ENCODE measurements at places on chromosomes 1 and 21. TPM values are rescaled to one million over a fixed set of nuclear protein-coding genes. Genes with fewer than 3 reads are reported as not detected.
A peak's percentile ranks its signal among the peaks of the same experiment; 100 is the strongest.

The CYP4A11 gene
- total RNA-seq = not detected

The S100A8 gene
- total RNA-seq = not detected

The DPT gene
- not detected for total RNA-seq

The SLC2A1 gene
- total RNA-seq = 163 TPM

The MROH9 gene
- total RNA-seq = not detected

The BNIPL gene
- total RNA-seq = 1.2 TPM

The KRTAP19-6 gene
- total RNA-seq = not detected

The CLCNKB gene
- total RNA-seq = not detected

The CLCA4 gene
- not detected for total RNA-seq

The HMGCS2 gene
- total RNA-seq = not detected

DNA sequence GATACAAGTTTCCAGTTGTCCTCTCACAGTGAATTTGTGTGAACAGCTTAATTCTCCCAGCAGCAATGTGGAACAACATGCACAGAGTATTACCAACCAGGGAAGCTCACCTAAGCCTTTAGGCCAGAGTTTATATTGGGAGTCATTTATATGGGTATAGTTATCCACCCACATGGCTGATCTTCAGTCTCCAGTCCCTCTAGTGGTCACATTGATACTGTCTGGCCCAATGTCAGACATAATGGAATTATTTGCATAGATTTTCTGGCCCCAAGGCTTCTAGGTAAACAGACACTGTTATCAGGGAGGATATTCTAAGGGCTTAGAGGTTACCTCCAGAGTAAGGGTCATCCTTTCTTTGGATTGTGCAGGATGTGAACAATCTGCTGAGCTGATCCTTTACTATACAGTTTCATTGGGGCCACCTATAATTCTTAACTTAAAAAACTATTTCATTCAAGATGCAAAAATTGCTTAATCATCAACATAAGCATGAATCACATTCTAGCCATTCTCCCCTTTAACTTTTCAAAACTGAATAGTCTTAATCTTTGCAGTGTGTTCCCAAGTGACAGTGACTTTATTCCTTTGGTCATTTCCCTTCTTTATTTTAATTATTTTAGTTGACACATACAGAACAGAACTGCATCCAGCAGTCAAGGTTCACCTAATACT lies 210.9 kb downstream of the LTN1 start:
- no peak for DNase-seq

DNA sequence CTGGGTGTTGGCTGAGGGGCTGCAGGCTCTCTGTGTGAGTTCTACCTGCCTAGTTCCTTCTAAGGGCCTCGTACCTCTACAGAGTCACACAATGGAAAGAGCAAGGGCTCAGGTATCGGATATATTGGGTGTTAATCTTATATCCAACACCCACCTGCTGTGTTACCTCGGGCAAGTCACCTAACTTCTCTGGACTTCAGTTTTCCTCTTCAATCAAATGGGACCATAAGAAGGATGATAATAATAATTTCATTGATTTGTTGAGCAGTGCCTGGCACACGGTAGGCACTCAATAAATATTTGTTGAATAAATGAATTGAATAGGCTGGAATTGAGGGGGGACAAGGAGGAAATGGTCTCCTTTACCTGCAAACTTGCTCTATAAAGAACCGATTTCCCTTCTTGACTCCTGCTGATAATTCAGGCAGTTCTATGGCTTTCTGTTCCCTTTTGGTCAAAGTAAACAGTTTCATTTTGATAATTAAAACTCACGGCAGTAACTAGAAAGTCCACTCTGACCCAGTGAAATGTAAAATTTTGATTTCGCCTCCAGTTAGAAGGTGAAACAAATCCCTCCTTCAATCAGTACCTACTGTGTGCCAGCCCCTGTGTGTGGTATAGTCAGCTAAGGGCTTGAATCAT lies 16.5 kb upstream of the MAN1C1 start:
- DNase-seq = no peak

- DNase-seq = no peak
Measured at GRCh38 chr1:25205786-25206185, 26.5 kb downstream of the SYF2 start.

DNA sequence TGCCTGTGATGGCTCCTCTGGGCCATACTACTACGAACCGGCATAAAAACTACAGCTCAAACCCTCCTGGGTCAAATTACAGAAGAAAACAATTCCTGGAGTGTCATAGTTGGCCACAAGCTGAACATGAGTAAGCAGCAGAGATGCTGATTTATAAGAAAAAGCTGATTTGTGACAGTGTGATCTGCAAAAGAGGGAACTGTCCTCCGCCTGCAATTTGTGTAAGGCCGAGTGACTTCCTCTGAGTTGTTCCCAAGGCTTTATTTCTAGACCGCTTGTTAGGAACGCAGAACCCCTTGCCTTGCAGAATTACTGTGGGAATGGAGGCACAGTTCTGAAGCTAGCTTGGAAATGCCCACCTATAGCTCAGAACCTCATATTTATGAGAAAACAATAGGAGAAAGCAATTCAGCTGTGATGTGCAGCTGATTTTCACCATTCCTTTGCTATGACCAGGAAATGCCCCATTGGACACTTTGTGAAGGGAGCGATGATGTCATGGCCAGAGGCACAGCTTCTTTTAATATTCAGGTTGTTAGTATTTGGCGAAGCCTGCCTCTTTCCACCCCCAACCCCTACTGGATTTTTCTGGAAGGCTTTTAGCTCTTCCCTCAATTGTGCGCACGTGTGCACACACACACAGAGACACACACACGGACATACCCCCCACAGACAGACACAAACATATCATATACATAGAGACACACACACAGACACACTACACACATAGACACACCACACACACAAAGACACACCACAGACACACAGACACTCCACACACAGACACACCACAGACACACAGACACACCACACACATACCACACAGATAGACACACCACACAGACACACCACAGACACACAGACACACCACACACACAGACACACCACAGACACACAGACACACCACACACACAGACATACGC lies 47.6 kb downstream of the IER5 start:
- DNase-seq = no peak

GRCh38 chr1:188325211-188325610 lies 1496.5 kb downstream of the PLA2G4A start:
- no peak for DNase-seq

- peak; percentile 35 for DNase-seq
Measured at GRCh38 chr1:153945131-153945794, 1.3 kb downstream of the DENND4B start.

DNA sequence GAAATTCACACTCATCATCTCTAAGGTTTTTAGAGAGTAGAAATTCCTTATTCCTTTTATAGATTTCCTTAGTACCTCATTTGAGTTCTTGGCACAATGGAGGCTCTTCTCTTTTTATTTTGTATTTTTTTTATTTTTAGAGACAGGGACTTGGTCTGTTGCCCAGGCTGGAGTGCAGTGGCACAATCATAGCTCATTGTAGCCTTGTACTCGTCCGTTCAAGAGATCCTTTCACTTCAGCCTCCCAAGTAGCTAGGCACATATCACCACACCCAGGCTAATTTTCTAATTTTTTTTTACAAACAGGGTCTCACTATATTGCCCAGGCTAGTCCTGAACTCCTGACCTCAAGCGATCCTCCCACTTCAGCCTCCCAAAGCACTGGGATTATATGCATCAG lies 29.6 kb downstream of the RGL1 start:
- DNase-seq = no peak

DNA sequence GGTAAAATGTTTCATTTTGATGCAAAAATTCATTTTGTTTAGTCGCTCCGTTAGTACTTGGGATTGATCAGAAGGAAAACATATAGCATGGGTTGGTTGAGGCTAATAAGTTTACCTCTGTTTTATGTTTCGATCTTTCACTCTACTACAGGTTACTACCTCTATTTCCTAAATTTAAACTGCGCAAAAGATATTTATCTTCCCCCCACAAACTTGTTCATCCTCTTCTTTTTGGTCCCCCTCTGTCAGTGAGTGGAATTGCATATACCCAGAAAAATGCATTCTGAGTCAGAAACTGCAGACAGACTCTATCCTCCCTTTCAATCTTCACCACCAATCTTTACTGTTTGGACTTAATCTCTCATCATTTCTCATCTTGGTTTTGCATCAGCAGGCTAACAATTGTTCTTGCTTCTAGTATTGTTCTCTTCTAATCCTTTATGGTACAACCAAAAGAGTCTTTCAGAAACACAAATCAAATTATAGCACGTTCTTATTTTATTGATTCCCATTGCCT lies 316.0 kb upstream of the ADGRL4 start:
- DNase-seq = no peak

DNA sequence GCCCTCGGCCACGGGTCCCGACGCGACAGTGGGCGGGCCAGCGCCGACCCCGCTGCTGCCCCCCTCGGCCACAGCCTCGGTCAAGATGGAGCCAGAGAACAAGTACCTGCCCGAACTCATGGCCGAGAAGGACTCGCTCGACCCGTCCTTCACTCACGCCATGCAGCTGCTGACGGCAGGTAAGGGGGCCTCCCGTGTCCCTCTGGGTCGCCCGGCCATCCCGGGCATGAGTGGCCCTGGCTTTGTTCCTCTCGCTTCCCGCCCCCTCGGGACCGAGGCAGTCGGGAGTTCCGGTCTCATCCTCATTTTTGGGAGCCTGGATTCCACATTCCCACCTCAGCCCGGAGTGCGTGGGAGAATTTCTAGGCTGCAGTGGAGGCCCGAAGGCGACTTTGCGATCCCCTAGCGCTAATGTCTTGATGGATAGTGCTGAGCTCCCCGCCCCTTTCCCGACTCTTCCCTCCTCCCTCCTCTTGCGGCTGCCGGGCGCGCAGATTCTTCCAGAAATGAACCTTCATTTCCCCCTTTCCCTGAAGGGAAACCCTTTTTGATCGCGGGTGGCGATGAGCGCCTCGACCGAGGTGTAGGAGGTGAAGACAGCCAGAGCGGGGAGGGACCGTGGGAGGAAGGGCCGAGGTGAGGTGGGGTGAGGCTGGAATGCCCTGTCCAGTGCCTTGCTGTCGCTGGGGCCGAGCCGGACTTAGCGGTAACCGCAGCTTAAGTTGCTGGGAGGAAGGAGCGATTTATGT lies 705 bp downstream of the KHDRBS1 start:
- peak; percentile 39 for DNase-seq

- DNase-seq = no peak
Measured at GRCh38 chr1:232940262-232940661, 10.1 kb upstream of the NTPCR start.

DNA sequence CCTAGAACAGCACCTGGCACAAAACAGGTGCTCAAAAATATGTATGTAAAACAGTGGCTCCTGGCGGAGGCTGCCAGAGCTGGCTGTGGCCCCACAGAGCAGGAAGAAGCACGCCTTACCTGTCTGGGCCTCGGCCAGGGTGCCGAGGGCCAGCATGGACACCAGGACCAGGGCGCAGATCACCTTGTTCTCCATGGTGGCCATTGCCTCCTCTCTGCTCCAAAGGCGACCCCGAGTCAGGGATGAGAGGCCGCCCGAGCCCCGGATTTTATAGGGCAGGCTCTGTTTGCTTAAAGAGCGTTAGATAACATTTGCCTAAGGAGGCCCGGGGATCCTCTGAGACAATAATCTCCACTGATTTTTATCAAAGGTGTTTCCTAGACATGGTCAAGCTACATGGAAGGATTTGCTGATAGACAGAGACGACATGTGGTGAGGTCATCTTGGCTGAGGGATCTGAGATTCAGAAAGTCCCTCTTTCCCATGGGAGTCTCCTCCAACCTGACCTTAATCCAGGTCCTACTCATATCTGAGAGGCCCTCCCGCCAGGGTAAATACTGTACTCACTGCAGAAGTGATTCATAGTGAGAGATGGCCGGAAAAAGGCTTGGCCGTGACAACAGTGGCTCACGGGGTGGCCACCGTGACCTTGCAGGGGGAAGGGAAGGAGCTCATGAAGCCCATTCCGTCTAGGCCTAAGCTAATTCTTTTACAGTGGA lies at the start of gene TFF1:
TSS of gene TFF1 (minus strand) at position 244 of the 719 bp plus-strand sequence. CDS start at position 204, 40 bp downstream.
- peak; percentile 34 for DNase-seq

- DNase-seq = no peak
Measured at GRCh38 chr1:55301912-55302311, 86.7 kb upstream of the USP24 start.

- no peak for DNase-seq
Measured at GRCh38 chr1:187665483-187665882, 836.7 kb downstream of the PLA2G4A start.

DNA sequence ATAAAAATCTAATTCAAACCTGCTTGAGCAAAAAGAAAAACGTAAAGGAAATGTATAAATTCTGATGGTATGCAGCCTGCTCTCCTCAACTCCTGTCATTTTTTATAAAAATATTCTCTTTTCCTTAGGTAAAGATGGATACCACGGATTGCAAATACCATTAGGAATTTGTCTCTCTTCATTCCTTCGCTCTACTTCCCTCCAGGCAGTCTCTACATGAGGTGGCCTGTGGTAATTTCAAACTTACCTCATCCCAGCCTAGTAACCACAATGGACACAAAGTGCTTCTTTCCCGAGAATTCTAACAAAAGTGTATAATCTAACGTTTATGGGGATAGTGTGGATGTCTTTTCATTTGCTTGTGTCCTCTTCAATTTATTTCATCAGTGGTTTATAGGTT lies 239.5 kb upstream of the LRRC7 start:
- no peak for DNase-seq

DNA sequence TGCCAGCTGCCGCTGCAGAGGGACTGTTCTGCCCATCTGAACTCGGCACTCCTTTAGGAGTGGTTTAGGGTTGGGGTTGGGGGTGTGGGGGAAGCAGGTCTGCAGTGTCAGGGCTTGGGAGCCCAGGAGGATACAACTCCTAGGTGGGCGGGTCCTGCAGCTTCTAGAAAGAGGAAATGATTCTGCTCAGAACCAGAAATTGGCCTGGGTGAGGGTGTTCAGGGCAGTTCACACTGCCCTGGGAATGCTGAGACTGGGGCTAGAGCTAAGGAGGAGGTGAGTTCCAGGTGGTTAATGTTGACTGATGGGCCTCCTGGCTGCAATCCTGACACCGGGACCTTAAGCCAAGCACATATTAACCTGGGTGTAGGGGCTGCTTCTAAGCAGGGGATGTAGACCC lies 4.8 kb upstream of the SLC26A9 start:
- DNase-seq = no peak

DNA sequence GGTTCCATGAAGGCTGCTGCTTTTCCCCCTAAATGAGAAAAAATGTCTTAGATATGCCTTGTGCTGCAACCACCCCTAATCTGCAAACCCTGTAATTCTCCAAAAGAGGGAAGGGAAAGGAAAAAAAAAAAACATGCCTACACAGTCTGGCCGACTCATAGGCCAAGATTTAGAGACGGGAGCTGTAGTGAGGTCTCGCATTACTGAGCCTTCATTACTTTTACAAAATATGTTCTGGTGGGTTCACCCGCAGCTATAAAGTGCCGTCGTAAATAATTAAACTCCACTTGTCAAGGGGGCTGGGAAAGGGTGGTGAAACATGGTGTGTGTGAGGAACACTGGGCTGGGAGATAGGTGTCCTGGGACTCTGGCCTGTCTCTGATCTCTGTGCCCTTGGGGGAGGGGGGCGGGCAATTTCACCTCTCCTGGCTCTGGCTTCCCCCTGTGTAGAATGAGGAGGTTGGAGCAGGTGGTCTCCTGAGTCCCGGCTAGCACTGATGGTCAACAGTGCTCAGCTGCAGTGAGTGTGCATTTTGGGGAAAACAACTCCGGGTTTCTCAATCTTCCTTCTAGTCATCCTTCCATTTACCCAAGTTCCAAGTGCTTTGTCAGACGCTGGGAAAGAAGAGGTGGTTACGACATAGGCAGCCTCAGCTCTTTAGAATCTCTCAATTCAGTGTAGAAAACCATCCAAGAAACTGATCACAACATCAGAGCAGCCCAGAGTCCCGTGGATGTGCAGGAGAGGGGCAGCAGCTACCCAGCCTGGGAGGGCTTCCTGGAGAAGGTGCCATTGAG lies 82.3 kb downstream of the ACTL8 start:
- no peak for DNase-seq

Data from Calu3 (cell line).